Stimulated activated CD8-positive, alpha-beta memory T cell treated with anti-CD3 and anti-CD28 coated beads, Interleukin-7, amount 100 ng/mL, for 1 hour (primary cell): ENCODE measurements at places on chromosomes 7 and 10.

DNA sequence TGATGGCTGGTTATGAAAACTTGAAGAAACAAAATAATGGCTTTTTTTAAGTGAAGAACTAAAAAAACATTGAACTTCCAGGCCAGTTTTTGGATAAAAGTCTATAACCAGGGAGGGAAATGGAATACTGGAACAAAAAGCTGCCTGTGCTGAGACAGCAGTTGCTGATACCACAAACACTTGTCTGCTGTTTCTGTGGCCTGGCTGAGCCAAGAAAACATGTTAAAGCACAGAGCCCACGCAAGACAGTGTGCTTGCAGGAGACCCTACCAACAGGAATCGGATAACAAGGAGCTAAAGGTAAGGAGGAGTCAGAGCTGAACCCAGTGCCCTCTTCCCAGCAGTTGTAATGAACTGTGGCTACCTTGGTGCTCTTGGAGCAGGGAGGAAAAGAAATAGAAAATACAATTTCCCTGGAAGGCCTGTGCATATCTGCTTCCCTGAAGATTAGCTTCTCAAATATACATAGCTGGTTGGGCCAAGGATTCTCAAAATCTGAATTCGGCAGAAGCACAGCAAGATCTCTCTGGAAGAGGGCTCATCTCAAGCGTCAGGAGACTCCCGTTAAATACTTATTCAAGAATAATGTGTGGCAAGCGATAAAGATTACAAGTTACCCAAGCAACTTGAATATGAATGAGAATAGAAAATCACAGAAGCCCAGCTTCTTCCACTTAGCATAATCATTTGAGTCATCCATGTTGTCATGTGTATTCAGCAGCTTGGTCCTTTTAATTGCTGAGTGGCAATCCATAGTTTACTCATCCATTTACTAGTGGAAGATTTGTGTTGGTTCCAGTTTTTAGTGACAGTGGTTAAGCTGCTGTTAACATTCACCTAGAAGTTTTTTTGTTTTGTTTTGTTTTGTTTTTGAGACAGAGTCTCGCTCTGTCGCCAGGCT lies 87.6 kb downstream of the NOD1 start:
- no peak for DNase-seq

DNA sequence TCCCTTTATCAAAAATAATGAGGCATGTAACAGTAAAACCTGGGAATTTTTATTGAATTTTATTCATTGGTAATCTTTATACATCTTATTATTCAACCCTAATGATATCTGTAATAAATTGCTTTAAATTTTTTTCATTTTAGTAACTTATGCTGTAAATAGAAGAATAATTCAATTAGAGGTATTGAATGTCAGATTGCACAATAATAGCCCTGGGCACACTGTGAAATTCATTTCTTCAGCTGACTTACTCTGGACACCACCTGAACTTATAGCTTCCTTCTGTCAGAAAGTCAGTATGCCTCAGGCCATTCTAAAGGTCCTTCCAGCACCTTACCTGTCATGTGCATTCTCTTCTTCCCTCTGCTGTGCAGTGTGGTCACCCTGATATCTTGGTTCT lies 59.2 kb downstream of the ADAM22 start:
- DNase-seq, result no peak

GRCh38 chr7:45311597-45311996 lies 154.0 kb downstream of the RAMP3 start:
- no peak for DNase-seq

DNA sequence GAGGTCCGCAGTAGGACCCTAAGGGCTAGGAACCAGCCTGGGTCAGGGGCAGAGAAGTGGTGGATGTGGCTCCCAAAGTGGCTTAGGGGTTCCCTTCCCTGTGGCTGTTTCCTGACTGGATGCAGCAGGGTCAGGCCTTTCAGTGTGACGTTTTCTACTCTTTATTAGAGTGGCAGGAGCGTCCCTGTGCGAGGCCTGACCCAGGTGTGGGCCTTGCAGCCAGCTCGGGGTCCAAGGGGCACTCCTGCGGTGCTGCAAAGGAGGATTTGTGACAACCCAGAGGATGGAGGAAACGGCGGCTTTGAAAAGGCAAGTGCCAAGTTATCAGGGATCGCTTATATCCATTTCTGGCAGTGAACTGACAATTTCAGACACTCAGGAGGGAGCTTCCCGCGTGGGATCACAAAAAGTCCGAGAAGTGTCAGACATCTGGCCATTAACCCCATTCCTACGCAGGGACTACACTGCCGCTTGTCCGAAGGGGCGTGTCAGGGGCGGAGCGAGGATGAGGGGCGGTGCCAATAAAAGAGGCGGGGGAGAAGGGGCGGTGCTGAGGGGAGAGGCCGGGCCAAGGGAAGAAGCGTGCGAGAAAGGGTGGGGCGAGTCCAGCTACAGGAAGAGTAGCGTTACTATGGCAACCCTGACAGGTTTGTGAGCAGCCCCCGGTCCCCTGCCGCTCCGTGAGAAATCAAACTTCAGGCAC lies 98.8 kb upstream of the ZNF722 start:
- peak; percentile 67 for DNase-seq

DNA sequence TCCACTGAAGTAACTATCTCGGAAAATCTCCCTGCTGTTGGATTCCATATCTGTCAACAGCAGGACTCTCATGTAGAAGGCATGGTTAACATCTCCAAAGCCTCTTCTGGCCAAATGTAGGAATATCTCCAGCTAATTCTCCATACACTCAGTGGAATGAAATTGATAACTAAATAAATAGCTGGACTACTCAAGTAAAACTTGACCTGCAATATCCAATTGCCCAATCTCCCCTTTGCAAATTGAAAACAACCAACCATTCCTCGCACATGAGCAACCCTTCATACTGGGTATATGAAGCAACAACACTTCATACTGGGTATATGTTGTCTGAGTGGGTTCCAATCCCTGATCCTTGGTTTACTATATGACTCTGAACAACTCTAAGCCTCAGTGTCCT lies 105.4 kb upstream of the KMT2E start:
- DNase-seq, result no peak

- DNase-seq, result no peak
These were observed 119.9 kb downstream of the MBL2 start for GRCh38 chr10:52652431-52653262.

- no peak for DNase-seq
These were observed 492.9 kb upstream of the FOXK1 start for GRCh38 chr7:4189131-4189570.

DNA sequence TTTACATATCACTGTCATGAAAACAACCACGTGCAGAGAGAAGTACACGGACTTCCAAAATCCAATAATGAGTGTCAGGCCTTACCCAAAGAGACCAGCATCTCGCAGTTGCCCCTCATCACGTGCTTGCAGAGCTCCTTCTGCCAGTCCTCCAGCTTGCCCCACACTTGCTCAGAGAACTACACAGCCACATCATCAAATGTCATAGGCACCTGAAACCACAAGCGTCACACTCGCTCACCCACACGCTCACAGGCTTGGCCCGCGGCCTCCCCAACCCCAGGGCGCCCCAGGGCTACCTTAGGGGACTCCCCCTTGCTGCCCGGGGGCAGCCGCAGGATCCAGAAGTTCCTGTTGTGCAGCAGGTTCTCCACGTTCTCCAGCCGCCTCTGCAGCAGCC lies 123.4 kb upstream of the ZNF746 start:
- DNase-seq, result no peak

GRCh38 chr10:71881647-71882355 lies 30.8 kb upstream of the PSAP start:
- no peak for DNase-seq

- DNase-seq, result peak; percentile 53
These were observed 10.9 kb downstream of the LIMK1 start for GRCh38 chr7:74094224-74095101.

DNA sequence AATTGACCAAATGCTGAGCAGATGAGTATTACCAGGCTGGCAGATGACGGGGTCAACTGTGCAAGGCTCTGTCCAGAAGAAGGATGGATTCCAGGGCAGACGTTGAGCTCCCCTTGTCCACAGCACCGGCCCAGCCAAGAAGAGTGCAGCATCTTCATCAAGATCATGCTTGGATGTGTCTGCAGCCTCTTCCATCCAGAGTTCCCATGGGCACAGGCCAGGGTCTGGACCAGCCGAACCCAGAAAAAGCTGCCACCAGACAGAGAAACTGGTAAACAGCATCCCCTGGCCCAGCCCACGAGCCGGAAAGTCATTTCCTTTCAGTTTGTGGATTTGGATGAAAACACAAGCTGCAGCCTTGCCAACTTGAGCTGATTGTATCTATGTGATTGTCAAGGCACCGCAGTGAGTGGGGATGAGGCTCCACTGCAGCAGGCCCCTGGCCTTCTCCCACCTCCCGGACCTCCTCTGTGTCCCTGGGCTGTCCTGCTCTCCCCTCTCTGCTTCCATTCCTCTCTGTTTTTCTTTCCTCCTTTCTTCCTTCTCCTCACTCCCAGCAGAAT lies 321.8 kb downstream of the TCERG1L start:
- DNase-seq, result no peak

DNA sequence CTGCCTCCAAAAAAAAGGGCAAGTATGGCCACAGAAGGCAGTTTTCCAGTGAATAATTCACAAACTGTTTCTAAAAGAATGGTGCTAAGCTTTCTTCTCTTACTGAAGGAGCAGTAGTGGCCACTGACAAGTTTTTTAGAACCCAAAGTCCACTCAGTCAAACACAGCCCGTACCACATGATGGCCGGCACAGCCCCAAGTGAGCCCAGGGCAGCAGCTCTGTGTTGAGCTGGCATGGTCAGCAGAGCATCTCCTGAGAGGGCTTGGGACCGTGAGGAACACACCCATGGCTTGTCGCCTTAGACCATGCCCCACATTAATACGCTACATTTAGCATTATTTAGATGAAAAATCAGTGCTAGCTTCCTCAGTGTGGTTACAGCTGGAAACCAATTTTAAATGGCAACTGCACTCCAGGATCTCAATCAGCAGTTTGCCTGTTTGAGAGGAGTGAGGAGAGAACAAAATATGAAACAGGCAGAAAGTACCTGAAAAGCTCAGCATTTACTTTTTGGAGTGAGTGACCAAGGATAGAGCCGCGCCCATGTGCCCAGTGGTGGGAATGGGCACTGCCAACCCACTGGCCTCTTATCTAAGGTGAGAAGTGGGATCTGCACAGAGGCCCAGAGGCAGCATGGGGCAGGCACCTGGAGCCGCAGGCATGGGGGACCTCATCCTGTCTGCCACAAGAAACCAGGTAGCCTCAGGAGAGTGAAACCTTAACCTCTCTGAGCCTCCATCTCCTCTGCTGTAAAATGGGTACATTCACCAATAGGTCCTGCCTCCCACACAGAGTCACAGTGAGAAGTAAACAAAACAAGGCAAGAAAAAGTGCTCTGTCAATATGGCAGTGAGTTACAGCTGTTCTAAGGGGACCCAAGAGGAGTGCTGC lies 17.4 kb downstream of the PSAP start:
- no peak for DNase-seq

- no peak for DNase-seq
These were observed 886.2 kb upstream of the ZWINT start for GRCh38 chr10:57247271-57247670.

DNA sequence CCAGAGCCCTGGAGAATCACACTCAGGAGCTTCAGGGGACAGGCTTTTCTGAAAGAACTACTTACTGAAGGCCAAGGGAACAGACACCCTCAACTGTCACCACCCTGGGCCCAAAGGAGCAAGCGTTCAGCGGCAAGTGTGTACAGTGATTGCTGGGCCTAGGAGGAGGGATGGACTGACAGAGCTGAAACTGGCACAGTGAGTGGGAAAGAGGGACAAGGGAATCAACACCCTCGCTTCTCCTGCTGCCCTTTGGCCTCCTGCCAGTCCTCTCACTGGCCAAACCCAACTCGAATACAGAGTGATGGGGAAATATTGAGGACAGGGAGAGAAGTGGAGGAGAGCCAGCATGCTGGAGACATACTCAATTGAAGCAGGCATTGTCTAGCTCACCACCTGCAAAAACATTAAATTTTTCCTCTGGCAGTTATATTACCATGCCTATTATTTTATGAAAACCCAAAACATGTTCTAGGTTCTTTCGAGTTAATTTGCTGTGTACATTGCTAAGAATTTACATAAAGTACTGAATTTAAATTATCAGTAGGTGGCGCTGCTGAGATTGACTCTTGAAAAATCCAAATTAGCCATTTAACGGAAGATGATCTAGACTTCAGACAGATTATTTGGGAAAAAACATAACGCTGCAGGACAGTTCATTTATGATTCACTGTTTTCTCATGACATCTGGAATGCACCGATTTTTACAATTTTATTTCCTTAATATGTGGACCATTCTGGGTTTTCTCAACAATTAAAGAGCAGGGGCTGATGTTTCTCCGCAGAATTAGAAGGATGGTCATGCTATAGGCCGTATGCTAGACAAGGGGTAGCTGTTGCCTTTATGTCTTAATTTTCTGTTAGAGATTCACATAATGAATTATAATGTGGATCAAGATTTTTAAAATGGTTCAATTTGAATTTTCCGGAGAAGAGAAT lies 14.7 kb upstream of the TMEM236 start:
- no peak for DNase-seq

DNA sequence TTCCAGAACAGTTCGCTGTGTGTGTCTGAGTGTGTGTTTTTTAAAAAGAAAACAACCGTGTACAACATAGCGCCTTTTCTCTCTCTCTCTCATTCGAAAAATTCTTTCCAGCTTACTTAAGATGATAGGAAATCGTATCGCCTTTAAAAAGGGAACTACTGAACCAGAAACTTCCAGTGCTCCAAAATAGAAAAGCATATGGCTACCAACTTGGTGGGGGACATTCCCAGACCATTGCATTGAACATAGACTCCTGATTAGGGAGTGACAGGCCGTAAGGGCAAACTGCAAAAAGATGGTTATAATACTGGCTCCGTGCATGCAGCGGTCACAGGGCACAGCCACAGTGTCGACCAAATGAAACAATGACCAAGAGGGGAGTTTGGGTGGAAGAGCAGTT lies 94.4 kb upstream of the FGFR2 start:
- no peak for DNase-seq

DNA sequence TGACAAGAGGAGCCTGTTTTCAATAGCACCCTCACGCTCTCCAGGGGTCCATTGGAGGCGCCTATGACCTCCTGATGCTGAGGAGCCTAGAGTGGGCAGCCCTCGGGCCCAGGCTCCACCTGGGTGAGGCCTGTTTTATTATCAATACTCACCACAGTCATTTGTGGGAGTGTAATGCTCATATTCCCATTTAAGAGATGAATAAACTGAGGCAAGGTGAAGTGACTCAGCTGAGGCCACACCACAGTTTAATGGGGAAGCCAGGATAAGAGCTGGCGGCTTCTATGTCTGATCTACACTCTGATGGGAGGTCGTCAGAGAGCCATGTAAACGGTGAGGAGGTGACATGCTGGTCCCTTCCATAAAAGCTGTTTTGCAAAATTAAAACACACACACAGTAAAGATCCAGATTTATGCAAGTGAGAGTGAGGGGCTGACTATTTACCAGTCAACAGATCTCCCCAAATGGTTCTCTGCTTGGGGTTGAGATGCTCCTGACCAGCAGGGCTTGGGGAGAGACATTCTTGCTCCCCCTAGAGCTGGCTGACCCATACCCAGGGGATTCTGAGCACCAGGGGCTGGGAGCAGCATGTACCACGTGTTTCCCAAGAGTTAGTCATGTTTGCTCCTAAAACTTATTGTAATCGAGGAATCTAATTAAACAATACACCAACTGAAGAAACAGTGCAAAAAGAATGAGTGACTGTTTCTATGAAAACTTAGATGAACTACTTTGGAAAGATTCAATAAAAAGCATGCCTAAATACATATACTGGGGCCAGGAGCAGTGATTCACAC lies 81.0 kb upstream of the INSIG1 start:
- DNase-seq, result no peak
